ENCODE measurements at places on chromosomes 1 and 21.

- DNase-seq, result no peak
Observed at GRCh38 chr1:166418344-166418933, 251.6 kb upstream of the FAM78B start.

GRCh38 chr1:2555634-2556276 is 416 bp upstream of the TNFRSF14 start:
- DNase-seq, result peak; percentile 61

DNA sequence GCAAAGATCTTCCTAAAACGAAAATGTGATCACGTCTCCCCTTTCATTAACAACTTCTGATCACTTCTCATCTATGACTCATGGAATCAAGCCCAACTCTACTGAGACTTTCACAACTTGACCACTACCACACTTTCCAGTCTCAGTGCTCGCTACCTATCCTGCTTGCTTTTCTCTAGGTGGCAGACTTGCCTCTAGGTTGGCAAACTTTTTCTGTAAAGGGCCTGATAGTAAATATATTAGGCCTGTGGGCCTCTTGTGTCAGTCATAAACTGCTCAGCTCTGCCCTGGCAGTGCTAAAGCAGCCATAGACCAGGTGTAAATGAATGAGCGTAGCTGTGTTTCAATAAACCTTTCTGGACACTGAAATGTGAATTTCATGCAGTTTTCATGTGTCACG is 21.5 kb upstream of the HMGB4 start:
- DNase-seq, result no peak

GRCh38 chr1:3021233-3021671 is at the start of gene ACTRT2:
ACTRT2 (plus strand) TSS chr1:3021467; CDS start chr1:3021687, 220 bp downstream.
- no peak for DNase-seq

GRCh38 chr1:1550591-1551432 is 10.4 kb upstream of the TMEM240 start:
- peak; percentile 33 for DNase-seq

- DNase-seq, result no peak
Observed at GRCh38 chr1:25629836-25630235, 13.2 kb downstream of the MAN1C1 start.

- no peak for DNase-seq
Observed at GRCh38 chr1:231410036-231410612, 12.0 kb downstream of the EGLN1 start.

- no peak for DNase-seq
Observed at GRCh38 chr1:220734571-220735326, 13.4 kb upstream of the MTARC2 start.

DNA sequence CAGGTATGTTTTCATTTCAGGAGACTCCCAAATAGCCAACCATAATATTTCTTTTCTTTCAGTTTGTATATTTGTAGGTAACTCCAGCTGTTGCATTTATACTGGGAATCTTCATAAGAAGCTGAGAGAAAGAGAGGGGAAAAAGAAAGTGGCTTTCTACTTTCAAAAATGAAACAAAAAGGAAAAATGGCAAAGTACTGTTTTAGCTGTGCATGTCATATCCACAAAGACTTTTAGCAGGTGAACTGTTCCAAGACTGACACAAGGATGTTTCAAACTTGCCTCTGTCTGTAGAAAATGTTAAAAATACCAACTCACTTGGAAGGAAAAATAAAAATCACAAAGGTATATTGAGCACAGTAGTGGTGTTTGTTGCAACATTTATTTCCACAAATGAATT is 41.9 kb upstream of the CACYBP start:
- no peak for DNase-seq

- no peak for DNase-seq
Observed at GRCh38 chr21:25967901-25968438, 202.6 kb downstream of the APP start.

GRCh38 chr1:202152399-202152798 is 7.9 kb upstream of the ARL8A start:
- DNase-seq, result no peak

- no peak for DNase-seq
Observed at GRCh38 chr1:28190337-28190979, 14.0 kb upstream of the PTAFR start.

DNA sequence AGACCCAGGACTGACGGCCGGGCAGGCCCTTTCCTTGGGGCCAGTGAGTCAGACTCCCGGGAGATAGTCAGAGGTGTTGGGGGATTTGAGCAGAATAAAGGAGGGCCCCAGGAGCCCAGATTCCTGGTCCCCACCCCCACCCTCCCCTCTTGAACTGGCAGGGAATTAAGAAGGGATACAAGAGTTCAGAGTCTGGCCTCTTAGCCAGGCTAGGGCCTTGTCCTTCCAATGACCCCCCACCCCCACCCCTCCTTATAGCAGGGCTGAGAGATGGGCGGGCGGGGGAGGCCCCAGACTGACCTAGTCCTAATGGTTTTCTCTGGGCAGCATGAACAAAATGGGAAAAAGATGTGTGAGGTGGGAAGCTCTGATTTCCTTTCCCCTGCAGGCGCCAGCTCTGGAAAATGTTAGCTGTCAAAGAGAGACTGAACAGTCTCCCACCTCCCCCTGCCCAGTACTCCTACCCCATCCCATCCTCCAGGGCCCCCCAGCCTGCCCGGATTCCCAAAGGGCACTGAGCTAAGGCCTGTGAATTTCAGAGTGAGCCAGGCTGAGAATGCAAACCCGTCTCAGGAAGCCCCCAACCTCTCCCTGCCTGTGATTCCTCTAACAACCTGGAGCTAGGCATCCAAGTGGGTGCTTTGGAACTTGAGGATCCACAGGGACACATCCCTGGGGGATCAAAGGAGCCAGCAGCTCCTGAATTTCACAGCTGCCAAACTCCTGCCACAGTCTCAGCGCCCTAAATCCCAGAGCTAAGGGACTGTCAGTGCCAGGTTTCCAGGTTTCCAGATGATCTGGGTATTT is 5.8 kb upstream of the CRABP2 start:
- DNase-seq, result peak; percentile 39

GRCh38 chr1:171910786-171911185 is 69.5 kb downstream of the DNM3 start:
- DNase-seq, result no peak

DNA sequence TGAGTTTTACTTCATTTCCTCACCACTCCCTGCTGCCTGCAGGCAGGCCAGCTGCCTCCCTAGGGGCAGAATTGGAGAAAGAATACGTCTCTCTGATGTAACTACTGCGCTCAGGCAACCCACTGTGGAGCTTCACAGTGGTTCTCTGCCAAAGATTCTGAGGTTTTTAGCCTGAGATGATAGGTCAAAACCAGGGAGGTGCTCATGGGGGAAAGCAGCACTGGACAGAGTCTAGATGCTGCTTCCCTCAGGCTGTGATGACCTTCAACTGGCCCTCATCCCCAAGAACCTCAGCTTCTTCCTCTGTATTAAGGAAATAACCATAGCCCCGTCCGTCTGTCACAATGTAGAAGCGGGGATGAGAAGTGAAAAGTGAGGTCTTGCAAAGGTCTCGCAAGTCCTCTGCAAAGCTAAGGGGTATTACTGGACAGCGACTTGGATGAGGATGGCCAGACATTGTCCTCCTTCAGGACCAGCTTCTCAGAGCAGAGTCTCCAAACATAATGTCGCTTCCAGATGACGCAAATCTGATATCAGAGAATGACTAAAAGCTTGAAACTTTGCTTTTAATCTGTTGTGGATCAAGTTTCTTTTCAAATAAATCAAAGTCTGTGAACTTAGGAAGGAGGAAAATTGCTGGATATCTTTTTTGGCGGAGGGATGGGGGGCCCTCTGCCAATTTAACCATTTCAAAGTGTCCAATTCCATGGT is 65.9 kb upstream of the ATP5PO start:
- DNase-seq, result no peak

DNA sequence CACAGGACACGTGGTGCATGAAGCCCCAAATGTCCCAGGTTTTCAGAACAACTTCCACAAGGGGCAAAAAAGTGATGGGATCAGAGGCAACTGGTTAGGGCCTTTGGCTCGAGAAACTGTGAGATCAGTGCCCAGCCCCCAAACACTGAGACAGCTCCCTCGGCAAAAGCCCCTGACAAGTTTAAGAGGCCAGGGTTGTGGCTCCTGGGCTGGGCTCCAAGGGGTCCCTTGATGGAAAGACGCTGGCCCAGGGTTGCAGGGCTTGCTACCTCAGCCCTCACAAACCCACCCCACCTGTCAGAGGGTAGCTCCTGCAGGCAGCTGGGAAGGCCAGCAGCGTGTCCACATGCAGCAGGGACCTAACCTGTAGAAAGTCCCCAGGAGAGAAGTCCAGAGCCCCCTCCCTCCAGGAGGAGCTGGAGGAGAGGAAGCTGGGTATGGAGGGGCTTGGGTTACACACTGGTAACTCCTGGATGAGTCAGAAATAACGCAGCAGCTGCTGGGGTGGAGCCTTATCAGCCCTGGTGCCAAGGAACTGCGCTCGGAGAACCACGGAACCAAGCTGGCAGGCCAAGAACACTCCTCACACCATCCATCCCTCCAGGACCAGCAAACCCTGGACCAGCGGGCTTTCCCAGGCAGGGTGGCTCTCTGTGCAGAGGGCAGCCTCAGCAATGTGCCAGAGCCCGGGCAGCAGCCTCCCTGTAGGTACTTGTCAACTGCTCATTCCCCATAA is 37.5 kb downstream of the CTNNBIP1 start:
- DNase-seq, result no peak

DNA sequence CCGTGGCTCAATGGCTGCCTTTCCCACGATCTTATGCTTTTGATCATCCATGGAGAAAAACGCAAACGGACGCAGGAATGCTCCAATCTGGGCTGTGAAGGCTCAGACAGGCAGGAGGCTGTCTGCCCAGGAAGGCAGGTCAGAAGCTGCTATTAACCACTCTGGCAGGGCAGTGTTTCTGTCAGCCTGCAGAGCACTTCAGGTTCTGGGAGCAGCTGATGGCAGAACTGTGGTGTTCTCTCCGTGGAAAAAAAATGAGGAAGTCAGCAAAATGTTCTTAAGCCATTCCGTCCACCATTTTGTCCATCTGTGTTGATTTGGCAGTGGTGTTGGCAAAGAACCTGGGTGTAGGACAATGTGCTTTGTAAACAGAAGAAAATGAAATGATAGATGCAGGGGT is 91.7 kb downstream of the SIM2 start:
- DNase-seq, result peak; percentile 74

GRCh38 chr1:219362702-219363101 is 189.0 kb downstream of the LYPLAL1 start:
- no peak for DNase-seq

- no peak for DNase-seq
Observed at GRCh38 chr1:83829106-83829505, 169.8 kb downstream of the TTLL7 start.

- no peak for DNase-seq
Observed at GRCh38 chr1:201517631-201518030, 10.7 kb upstream of the CSRP1 start.

DNA sequence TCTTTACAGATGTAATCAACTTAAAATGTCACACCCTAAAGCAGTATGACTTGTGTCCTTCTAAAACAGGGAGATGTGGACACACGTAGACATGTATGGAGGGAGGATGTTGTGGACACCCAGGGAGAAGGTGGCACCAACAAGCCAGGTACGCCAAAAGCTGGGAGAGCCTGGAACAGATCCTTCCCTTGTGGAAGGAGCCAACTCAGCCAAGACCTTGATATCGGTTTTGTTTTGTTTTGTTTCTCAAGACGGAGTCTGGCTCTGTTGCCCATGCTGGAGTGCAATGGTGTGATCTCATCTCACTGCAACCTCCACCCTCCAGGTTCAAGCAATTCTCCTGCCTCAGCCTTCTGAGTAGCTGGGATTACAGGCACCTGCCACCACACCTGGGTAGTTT is 45.6 kb downstream of the CHAF1B start:
- no peak for DNase-seq

DNA sequence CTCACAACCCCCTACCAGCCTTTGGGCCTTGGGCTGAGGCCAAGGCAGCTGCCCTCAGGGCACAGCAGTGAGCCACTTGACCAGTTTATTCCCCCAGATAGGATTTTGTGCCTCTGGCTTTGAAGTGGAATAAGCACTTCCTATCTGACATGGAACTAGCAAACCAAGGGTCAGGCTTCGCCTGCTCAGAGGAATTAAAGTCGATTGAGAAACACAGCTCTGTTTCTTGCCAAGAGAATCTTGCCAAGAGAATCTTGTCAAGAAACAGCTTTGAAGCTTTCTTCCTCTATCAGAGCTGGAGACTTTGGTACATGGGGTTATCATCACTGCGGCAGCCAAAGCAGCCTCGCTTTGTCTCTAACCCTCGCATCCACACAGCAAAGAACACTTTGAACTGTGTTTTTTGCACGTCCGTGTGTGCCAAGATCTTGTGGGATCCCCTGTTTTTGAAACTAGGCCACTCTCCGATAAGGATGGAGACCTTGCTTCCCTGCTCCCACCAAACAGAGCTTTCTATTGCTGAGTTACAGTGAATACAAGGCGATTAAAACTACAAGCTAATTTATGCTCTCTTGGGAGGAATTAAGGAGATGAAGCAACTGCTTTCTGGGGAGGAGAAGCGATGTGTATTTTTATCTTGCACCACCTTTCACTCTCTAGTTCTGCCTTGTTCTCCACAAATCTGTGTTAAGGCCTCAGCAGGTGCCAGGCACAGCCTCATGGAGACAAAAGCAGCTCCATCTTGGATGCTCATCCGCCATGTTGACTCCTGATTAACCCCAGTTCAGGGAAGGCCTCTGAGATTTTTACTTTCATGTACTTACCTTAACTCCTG is 67.3 kb downstream of the RHOU start:
- no peak for DNase-seq

DNA sequence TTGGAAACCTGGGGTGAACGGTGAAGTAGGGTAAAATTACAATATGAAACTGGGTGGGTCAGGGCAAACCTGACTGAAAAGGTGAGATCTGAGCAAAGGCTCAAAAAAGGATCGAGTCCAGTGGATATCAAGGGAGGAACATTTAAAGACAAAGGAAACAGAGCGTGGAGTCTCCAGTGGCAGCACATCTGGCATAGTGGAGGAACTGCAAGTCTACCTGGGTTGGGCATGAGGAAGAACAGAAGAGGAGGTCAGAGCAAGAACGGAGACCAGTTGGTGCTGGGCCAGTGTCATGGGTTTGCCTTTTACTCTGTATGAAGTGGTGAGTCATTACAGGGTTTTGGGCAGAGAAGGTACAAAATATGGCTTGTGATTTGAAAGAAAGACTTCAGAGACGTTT is 163.7 kb downstream of the NTPCR start:
- DNase-seq, result no peak

GRCh38 chr21:43203591-43203990 is 34.8 kb downstream of the CRYAA start:
- no peak for DNase-seq

- no peak for DNase-seq
Observed at GRCh38 chr1:203395751-203396150, 44.8 kb upstream of the FMOD start.

- DNase-seq, result peak; percentile 53
Observed at GRCh38 chr1:172162236-172162635, 258.2 kb upstream of the C1orf105 start.

- no peak for DNase-seq
Observed at GRCh38 chr1:86205741-86206140, 49.2 kb upstream of the COL24A1 start.

DNA sequence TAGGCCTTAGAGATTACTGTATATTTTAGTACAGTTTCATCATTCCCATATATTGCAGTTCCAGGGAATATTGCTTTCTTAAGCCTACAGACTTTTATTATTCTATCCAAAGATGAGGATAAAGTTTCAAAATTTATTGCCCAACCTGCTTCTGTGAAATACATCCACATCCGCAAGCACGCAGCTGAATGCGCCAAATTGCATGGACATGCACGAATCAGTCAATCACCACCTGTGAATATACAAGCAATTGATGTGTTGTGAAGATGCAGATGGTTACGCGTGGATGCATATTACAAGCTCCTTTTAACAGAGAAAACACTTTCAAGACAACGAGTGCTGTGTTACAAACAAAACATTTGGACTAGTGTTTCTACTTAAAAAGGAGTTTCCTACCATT is 577.8 kb upstream of the PLXNA2 start:
- DNase-seq, result no peak
